Coronary artery (tissue), 2 donors: ENCODE measurements at places on chromosomes 3 and 15.

- no peak for DNase-seq
These were observed 18.9 kb downstream of the EPHA6 start for GRCh38 chr3:96833301-96833700.

GRCh38 chr15:99250001-99250400 lies 620 bp upstream of the TTC23 start:
- DNase-seq: no peak

DNA sequence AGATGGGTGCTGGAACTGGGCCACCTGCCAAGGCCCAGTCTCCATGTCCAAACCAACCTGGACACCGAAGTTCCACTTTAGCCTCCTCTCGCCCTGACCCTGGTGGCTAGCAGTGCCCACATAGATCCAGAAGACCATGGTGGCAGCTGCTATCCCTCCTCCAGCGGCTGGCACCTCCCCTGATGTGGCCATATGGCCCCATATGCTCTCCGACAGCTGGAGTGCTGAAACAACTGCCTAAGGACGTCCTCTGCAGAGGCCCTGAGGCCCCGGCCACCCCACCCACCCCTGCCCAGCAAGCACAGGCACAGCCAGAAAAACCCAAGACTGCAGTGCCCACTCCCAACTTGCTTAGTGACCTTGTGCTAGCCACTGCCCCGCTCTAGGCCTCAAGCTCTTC lies 182.3 kb upstream of the LINGO1 start:
- no peak for DNase-seq

- peak; percentile 57 for DNase-seq
These were observed 2.4 kb upstream of the VIPR1 start for GRCh38 chr3:42500091-42500490.

GRCh38 chr3:4478261-4478660 lies 11.2 kb upstream of the SUMF1 start:
- DNase-seq: no peak

- DNase-seq: no peak
These were observed 25.3 kb upstream of the C15orf61 start for GRCh38 chr15:67495585-67495984.

DNA sequence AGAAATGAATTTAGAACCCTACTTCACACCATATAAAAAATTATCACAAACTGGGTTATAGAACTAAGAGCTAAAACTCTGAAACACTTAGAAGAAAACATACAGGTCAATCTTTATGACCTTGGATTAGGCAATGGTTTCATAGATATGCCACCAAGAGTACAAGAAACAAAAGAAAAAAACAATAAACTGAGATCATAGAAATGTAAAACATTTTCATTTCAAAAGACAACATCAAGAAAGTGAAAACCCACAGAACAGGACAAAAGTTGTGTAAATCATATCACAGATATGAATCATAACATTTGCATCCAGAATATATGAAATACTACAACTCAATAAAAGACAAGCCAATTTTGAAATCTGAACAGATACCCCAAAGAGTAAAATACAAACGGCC lies 72.4 kb downstream of the TBL1XR1 start:
- DNase-seq: no peak

DNA sequence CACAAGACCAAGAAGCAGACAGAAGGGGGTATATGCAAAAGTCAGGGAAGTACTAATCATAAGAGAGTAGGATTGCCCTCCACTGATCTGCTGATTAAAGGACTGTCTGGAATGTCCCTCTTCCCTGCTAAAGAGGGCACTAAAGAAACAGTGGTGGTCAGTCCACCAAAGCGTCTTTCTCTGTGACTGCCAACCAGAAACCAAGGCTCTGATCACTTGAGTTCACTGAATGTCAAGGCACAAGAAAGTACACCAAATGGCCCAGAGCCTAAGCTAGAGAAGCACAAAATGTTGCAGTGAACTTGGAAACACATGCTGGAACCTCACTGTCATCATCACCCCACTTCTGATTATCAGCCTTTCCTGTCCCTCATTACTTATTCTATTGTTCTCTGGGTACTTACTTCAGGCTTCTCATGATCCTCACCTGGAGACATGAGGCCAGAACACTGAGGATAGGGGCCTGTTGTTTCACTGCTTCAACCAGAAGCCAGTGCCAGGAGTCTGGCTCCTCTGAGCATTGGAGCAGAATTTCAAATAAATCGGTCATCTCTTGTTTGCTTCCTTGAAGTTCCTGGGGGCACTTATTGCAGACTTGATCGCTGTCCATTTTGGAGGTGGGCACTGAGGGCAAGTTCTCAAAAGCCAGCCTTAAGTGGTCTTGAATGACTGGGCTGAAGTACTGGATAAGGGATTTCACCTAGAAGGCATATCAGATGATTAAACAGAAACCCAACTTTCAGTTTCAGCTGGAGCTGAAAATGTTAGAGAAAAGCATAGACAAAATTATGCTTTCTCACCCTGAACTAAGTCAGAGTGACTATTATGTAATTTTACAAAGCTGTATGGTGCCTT lies 58.9 kb downstream of the EIF3J start:
- DNase-seq: no peak

DNA sequence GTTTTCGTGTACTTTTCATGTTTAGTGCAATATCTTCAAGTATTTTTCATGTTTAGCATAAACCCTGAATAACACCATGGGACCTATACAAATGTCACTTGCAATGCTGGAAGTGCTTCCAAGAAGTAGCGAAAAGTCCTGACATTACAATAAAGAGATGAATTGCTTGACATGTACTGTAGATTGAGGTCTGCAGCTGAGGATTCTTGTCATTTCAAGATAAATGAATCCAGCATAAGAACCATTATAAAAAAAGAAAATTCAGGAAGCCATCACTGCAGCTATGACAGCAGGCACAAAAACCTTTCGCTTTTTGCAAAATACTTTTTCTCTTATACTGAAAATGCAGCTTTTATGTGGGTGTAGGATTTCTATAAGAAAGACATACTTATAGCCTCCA lies 37.4 kb downstream of the IFT57 start:
- DNase-seq: no peak

GRCh38 chr15:65551183-65551582 lies 20.9 kb downstream of the HACD3 start:
- no peak for DNase-seq

GRCh38 chr15:59137566-59137965 lies 32.6 kb downstream of the CCNB2 start:
- DNase-seq: no peak

GRCh38 chr3:20846066-20846465 lies 660.1 kb upstream of the SGO1 start:
- no peak for DNase-seq

- no peak for DNase-seq
These were observed 58.5 kb upstream of the CTSH start for GRCh38 chr15:79003301-79003700.

- no peak for DNase-seq
These were observed 5.9 kb downstream of the ADPRH start for GRCh38 chr3:119585208-119585607.
